ENCODE measurements at places on chromosomes 2 and 18.
A peak's percentile ranks its signal among the peaks of the same experiment; 100 is the strongest.

- DNase-seq = no peak
Observed at GRCh38 chr2:163132850-163133249, 294.3 kb upstream of the KCNH7 start.

GRCh38 chr2:176269319-176270099 lies at the start of gene MTX2:
MTX2 (plus strand) TSS chr2:176269442; CDS start chr2:176269630, 188 bp downstream.
- DNase-seq = peak; percentile 66

DNA sequence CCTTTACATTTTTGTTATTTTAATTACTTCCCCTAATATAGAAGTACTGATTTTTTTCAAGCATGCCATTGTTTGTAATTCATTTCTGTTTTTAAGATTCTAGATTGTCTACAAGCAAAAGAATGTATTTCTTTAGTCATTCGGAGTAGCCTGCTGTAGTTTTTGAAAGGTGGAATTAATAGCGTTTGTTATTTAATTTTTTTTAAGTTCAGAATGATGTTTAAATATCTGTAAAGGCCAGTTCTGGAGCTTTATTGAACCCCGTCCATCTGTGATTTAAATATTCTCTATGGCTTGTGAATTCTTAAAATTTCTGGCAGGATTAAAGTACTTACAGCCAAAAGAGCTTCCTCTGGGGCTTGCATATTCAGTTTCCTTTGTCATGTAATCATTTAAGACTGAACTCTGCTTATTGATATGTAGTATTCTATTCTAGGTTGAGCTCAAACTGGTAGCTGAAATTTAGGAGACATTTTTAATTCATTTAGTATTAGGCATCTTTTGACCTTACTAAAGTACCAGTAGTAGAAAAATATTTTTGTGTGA lies 5.2 kb downstream of the TGIF1 start:
- no peak for DNase-seq

GRCh38 chr18:23280844-23281243 lies 145.6 kb downstream of the CABLES1 start:
- DNase-seq = no peak

DNA sequence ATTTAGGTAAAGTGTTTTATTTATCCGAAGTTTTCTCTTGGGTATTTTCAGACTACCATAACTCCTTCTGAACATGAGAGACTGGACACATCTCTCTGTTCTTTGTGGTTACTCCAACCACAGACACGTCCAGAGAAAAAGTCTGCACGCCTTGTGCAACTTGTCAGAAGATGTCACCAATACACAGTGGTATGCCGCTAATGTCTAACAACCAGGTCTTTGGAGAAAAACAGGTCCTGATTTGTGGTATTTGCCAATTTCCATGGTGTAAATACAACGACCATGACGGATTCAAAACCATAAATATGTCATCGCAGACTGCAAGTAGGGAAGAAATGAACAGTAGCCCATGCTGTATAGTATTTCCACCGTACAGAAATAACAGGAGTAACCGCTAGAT lies 620.6 kb upstream of the ID2 start:
- DNase-seq = no peak
